NCI-H2029 treated with DMSO at 0.1 percent for 48 hours (cell line): ENCODE measurements at places on chromosomes 1 and 21.

GRCh38 chr1:76577525-76578185 is 289.6 kb upstream of the ST6GALNAC5 start:
- DNase-seq: no peak

DNA sequence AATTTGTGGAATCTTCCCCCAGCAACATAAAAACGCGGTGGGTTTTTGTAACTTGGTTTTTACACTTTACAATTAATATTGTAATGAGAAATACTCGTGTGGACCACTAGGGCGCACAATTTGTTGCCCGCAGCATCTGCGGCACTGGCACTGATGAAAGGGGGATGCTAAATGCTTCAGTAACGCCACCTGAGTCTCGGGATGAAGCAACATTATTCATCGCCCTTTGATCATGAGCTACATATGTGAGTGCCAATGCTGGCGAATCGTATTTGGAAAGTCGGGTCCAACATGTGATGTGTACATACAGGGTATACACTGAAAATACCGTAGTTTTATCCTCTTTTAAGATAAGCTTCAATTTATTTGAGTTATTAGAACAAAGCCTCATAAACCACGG is 34.2 kb upstream of the COX20 start:
- DNase-seq: no peak

DNA sequence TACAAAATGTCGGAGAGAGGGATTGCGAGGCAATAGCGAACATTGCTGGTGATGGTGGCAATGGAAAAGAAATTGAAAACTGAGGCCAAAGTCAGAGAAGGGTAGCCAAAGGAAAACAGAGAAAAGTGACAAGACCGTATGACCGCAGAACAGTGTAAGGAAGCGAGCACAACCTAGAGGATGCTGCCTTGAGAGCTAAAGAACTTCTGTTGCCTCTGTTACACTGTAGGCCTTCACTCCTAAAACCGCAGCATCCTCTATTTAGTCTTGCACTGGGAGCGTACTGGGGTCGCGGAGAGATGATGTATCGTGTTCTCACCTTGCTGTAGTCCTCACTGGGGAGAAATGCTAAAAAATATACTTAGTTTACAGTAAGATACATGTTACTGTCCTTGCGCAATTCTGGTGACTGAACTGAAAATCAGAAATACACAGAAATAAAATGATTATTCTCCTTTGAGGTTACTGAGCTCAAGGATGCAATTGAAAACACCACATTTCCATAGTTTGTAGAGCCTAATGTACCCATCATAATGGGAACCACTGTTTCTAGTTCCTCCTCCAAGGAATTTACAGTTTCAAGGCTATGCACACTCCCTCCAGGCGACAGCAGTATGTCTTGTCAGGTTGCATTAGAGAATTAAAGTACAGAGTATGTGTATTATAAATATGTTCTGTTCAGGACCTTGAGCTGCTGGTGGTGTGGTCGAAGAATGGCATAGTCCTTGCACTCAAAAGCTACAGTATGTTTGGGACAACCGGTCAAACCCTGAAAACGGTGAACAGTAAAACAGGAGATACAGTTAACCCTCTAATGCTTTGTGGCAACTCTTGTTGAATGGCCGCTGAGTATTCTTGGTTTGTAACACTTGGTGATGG is 1.3 kb downstream of the NEK7 start:
- DNase-seq: no peak

GRCh38 chr1:173020138-173020750 is 30.5 kb downstream of the TNFSF18 start:
- no peak for DNase-seq

GRCh38 chr21:37873655-37874054 is 42.6 kb downstream of the KCNJ6 start:
- no peak for DNase-seq

- no peak for DNase-seq
Measured at GRCh38 chr1:91806769-91807700, 78.9 kb downstream of the TGFBR3 start.

DNA sequence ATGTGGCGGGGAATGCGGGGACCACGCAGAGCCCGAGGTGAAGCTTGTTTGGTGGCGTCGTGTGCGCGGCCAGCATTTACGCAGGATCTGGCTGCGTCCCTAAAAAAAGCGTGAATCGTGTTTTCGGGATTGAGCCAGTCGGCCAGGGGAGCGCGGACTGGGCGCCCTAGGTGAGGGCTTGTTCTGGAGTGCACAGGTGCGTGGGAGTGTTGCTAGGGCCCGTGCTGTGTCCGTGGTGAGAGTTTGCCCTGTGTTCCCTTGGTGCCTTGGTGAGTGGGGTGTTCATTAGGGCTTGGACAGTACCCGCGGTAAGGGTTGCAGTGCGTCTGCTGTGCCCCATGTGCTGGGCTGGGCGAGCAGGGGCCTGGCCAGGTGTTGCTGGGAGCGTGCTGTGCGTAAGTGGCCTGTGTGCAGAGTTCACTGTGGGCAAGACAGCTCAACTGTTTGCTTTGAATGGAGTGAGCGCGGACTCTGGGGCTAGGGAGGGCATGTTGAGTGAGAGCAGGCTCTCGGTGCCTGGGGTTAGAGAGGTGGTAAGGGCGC is 673 bp downstream of the CD46 start:
- DNase-seq: no peak

GRCh38 chr1:200173097-200173618 is 145.6 kb downstream of the NR5A2 start:
- DNase-seq: no peak

DNA sequence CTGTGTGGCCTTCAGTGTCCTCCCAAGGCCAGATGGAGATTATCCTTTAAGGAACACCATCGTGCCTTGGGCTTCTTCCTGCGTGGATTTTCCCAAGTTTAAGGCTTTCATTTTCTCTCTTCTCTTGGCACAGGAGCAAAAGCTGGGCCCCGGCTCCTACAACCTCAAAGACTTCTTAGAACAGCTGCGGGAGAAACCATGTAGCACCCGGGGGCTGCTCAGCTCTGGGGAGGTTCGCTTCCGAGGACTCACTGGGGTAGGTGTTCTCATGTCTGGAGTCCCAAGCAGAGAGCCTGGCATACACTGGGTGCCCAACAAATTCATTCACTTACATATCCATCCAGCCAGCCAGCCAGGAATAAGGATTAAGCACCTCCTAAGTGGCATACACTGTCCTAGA is 6.6 kb upstream of the TTC22 start:
- DNase-seq: no peak

GRCh38 chr21:26842300-26842699 is 2.9 kb downstream of the ADAMTS1 start:
- DNase-seq: no peak
